ENCODE measurements at places on chromosomes 3 and 15.

DNA sequence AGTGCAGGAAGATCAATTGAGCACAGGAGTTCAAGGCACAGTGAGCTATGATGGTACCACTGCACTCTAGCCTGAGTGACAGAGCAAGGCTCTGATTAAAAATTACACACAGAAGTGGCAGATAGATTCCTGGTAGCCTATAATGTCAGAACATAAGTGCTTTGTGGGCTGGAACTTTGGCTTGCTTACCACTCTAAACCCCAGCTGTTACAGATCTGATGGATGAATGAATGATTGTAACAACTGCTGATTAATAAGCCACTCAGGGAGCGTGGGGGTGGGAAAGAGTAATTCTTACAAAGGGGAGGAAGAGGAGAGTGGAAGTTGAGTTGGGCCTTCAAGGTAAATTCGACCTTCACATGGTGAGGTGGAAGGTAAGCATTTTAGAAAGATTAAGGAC, 40.9 kb upstream of the PTPN23 start:
- no peak for DNase-seq

DNA sequence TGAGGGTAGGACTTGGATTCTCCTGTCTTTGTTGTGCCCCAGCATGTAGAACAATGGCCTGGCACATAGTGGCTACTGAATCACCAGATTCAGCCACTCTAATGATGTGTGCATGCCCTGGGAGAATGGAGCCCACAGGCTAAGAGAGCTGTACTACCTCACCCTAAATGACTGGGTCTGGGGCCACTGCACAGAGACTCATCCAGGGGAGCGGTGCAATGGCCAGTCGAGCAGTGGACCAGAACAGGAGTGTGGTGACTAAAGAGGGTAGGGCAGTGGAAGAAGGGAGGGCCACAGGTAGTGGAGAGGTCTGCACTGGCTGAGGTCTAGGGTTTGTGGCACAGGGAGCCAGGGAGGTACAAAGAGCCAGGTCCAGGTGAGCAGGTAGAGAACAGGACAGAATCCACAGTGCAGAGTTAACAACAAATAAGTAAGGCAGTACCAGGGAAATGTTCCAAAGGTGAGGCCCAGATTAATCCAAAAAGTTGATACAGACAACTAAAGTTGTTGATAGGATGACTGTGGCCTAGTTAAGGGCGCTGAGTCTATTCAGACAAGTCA, 142.7 kb upstream of the ATP11B start:
- DNase-seq = no peak

DNA sequence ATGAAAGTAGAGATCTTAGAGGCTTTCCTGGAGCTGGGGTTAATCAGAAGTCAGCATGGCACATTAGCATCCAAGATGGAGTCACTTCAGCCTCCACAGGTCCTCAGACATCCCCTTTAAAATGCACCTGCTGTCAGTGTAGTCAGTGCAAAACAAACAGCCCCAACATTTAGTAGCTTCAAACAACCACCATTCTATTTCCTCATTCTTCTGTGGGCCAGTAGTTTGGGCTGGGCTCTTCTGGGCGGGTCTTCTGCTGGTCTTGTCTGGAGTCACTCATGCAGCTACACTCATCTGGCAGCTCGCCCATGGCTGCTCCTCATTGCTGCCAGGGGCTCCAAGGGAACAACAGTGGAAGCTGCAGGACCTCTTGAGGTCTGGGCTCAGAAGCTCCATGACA, 99.9 kb downstream of the TLE3 start:
- DNase-seq = no peak

DNA sequence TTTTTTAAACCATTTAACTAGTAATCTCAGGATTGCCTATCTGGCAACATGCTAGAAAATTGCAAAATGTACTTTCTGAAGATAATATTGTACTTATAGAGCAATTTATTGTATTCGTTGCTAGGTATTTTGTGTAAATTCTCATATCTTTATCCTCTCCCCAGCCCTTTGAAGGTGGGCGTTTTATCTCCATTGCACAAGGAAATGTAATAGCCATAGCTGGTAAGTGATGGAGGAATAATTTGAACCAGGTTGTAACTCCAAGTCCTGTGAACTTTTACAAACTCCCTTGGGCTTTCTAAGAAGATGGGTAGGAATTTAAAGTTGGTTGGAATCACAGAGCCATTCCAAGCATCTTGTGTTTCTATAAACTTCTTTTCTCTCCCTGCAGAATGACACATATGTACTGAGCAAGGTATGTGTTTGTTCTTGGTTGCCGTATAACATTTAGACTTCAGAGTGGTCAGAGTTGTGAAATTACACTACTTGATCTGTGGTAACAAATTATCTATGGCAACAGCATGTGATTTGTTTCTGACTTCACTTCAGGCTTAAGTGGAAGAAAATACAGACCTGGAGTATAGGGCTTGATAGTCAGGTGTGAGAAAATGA, 170.9 kb downstream of the AKAP13 start:
- no peak for DNase-seq

GRCh38 chr15:88605189-88606069, 15.7 kb upstream of the AEN start:
- DNase-seq = no peak

GRCh38 chr15:100022391-100022790, 289.2 kb upstream of the LYSMD4 start:
- DNase-seq = no peak

DNA sequence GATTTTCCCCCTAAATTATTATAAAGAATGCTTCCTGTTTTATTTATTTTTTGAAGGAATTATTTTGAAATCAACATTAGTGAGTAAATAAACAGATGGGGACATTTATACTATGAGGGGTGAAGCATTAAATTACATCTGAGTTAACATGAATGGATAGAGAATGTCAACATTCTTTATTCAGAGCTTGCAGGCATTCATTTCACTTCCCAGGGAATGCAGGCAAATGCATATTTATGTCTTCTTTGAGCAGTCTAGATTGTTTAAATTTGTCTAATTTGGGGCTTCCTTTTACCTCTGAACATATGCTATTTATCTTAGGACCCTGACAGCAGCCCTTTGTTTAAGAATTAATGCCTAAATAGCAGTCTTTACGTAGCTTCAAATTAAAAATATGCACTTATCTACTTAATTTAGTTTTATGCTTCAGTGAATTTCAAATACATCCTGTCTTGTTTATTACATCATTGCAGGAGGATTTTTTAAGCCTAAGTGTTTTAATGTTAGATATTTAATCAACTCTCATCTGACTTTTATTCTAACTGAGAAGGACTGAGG, 630.5 kb upstream of the LMCD1 start:
- DNase-seq = no peak

- DNase-seq = peak; percentile 81
Measured at GRCh38 chr15:38853608-38854007, 289.0 kb upstream of the RASGRP1 start.

DNA sequence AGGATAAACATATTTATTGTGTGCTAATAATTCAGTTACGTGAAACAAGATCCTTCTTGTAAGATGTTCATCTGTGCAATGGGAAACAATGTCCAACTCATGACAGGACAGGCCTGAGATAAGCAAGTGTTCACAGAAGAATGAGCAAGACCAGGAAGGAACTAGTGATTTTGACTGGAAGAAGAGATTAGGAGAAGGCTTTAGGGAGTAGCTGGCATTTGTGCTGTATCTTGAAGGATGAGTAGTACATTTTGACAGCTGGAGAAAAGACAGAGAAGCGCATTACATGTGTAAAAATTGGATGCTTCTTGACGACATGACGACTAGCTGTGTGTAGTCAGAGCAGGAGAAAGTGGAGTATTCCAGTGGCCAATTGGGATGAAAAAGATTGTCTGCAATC, 48.4 kb downstream of the GBE1 start:
- no peak for DNase-seq

- DNase-seq = no peak
Measured at GRCh38 chr15:36924034-36924433, 176.3 kb downstream of the MEIS2 start.

GRCh38 chr3:24905266-24905665, 410.6 kb upstream of the THRB start:
- no peak for DNase-seq

GRCh38 chr15:29888646-29889045, 66.4 kb upstream of the TJP1 start:
- no peak for DNase-seq

DNA sequence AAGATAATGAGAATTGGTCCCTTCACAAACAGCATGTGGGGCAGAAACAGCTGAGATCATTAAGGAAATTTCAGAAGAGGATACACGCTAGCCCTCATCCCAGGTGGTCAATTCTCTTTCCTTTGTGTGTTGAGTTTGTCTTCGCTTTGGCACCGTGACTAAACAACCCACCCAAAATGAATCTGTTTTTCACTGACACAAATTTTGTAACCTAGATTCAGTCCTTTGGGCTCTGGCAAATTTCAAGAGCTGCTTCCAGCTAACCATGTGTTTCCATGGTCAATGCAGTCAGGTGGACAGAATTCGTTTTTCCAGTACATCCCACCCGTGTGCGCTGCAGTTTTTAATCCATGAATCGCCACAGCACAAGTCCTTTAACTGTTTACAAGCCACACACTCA, 435.4 kb downstream of the WDR72 start:
- DNase-seq = no peak
